ENCODE measurements at places on chromosomes 12 and 14.

DNA sequence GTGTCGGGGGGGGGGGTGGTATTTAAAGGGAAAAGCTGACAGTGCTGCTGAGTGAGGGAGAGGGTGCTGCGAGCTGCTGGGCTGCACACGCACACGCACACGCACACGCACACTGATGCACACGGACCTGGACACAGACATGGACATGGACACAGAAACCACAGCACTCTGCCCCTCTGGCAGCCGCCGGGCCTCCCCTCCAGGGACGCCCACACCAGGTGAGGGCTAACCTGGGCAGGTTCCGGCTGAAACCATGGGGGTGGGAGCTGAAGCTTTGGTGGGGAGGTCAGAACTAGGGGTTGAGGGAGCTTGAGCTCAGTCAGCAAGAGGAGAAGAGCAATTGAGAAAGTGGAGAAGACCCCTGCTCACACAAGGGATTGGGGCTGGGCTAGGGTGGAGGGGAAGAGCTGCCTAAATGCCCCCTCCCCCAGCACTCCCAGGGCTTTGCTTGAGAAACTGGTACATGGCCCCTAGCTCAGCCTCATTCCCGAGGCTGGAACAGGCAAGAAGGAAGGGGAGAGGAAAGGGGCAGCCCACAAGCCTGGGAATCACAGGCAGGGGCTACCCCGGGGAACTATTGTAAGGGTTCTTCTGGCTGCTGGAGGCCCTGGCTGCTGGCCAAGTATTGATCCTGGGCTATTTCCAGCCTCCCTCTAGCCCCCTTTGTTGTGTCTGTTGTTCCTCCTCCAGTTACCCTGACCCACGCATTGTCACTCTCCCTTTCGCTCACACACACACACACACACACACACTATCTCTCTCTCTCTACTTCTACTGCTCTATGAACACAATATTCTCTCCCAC is at the start of gene REM2:
Gene REM2, plus strand, starts transcription at position 50 of the 804 bp plus-strand sequence. Its CDS starts 66 bp downstream, at position 116.
- DNase-seq, result no peak

- DNase-seq, result no peak
Observed at GRCh38 chr14:96364962-96365361, 1.6 kb downstream of the GSKIP start.

- DNase-seq, result no peak
Observed at GRCh38 chr14:91241863-91242262, 2.6 kb downstream of the GPR68 start.

- peak; percentile 46 for DNase-seq
Observed at GRCh38 chr14:24315807-24316596, 4.7 kb downstream of the LTB4R start.

GRCh38 chr12:26052652-26053051 is 72.2 kb downstream of the BHLHE41 start:
- DNase-seq, result no peak

- no peak for DNase-seq
Observed at GRCh38 chr12:115400011-115400410, 716.0 kb upstream of the TBX3 start.

DNA sequence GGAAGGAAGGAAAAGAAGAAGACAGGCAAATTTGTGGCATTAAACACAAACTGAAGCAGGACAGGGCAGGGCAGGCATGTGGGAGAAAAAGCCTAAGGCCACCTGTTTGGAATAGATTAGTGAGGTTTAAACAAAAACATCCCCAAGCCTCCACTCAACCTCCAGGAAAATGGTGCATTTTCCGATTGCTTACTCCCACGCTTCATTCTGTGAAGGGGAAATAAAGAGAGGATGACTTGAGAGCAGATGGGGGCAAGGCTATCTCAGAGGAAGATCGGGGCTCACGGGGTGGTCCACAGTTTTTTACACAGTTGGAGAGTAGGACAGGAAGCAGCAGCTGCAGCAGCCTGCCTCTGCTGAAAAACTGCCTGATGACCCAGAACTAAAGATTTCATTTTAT is 250.9 kb downstream of the DUSP6 start:
- DNase-seq, result peak; percentile 29

DNA sequence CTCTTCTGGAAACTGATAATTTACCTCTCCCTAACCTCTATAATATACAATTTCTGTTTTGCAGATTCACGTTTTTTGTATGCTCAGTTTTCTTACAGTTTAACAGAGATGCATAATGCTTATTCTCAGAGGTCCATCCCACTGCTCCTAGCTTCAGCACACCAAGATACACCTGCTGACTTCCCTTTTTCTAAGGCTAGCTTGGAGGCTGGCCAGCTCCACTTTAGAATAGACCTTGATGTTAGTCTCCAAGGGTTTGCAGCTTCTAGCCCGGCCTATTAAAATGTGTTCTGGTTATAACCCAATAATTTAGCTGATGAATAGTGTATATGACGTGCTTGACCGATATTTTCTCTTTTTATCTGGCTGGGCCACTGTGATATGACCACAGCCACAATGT is 261.2 kb downstream of the EGLN3 start:
- no peak for DNase-seq

- no peak for DNase-seq
Observed at GRCh38 chr12:47740606-47741339, 15.5 kb upstream of the ENDOU start.

DNA sequence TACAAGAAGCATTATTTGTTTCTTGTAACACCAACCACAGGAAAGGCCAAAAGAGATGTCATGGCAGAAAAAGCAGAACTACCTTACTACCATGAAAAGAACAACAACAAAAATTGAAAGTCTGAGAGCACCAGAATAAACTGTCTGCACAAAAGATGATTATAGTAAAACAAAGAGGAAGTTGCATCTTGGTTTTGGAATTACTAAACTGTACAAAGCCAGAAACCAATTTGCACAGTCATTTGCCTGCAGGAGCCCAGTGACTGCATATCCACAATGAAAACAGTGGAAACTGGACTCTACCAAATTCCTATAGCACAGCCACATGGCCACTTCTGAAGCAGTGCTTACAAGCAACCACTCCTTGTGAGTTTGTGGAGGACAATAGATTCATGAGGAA is 276.2 kb downstream of the SSPN start:
- peak; percentile 25 for DNase-seq

GRCh38 chr14:26190646-26191045 is 407.2 kb downstream of the NOVA1 start:
- DNase-seq, result peak; percentile 77

DNA sequence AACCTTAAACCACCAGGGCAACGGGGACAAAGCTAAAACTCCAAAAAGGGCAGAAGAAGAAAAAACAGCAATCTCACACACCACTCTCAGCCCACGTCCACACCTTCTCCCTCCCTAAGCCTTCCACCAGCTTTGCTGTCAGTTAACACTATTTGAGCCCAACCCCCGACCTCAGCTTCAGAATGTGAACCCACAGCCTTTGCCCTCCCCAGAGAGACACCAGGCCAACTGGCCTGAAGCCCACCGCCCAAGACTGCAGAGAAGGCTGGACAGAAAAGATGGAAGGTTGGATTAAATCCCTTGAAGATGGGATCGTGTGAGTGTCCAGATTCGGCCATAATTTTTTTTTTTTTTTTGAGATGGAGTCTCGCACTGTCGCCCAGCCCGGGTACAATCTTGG is 22.4 kb downstream of the IRF2BPL start:
- DNase-seq, result no peak

DNA sequence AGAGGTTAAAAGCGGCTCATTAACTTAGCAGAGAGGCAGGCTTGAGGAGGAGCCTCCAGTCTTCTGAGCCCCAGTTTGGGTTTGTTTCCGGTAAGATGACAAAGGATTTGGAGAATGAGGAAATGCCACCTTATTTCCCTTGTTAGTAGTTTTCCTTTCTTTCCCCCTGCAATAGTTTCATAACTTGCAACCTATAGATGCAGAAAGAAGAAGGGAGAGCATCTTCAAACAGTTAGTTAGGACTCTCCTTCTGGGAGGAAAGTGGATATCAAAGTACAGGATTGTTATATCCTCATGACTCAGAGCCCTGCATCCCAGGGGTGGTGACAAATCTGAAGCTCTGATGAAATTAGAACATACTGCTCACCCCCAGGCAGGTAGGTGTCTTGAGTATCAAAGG is 180.7 kb upstream of the SLC38A2 start:
- peak; percentile 75 for DNase-seq

- DNase-seq, result no peak
Observed at GRCh38 chr14:49977126-49977841, 84.4 kb downstream of the ARF6 start.
